ENCODE measurements at places on chromosomes 16 and 17.

DNA sequence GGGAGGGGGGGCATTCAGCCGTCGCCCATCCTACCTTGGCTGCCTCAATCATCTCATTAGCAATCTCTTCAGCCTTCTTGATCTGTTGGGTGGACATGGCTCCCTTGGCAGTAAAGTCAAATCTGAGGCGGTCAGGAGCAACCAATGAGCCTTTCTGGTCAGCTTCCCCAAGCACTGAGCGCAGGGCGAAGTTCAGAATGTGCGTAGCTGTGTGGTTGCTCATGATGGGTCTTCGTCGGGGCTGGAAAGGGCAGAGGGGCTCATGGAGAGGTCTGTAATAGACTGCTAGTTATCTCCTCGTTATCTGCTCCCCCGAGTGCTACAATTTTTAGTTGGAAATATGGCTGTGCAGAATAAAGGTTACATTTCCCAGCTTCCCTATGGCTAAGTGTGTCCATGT, 7.2 kb upstream of the EXOSC6 start:
- H3K4me3 ChIP-seq = no peak overlapping the region
- no peak overlapping the region for H3K27ac ChIP-seq
- DNase-seq = no peak
- H3K4me1 ChIP-seq = peaks cover 10% of the 10 kb centered on the region
- H3K27me3 ChIP-seq = no peaks in the 10 kb centered on the region

GRCh38 chr16:27204312-27204915, 1.1 kb downstream of the KDM8 start:
- H3K4me1 ChIP-seq = peaks cover 17% of the 10 kb centered on the region
- peak overlapping the region; percentile 99 for H3K27ac ChIP-seq
- no peak for DNase-seq
- H3K4me3 ChIP-seq = peak overlapping the region; percentile 83

- peak within 1 kb of the TSS; percentile 99 for H3K4me3 ChIP-seq
- peak within 1 kb of the TSS; percentile 100 for H3K27ac ChIP-seq
- H3K27me3 ChIP-seq = no peaks in the 10 kb centered on the region
- peak; percentile 100 for DNase-seq
Measured at GRCh38 chr17:42422958-42423712, at the start of gene CAVIN1. TSS of gene CAVIN1 (minus strand) at chr17:42423256. CDS start at chr17:42423097, 159 bp downstream.

DNA sequence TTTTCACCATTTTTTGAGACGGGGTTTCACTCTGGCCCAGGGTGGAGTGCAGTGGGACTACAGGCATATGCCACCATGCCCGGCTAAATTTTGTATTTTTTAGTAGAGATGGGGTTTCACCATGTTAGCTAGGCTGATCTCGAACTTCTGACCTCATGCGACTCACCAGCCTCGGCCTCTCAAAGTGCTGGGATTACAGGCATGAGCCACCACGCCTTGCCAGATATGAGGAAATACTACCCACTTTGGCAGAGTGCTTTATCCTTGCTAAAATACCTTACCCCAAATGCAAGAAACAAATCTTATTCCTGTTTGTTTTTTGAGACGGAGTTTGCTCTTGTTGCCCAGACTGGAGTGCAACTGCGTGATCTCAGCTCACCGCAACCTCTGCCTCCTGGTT, 62.9 kb upstream of the MGAT5B start:
- no peaks in the 10 kb centered on the region for H3K27me3 ChIP-seq
- peaks cover 5% of the 10 kb centered on the region for H3K36me3 ChIP-seq
- H3K27ac ChIP-seq = no peak overlapping the region
- H3K4me3 ChIP-seq = no peak overlapping the region
- no peak for DNase-seq
- no peaks in the 10 kb centered on the region for H3K4me1 ChIP-seq

- peaks cover 10% of the 10 kb centered on the region for H3K36me3 ChIP-seq
- H3K27me3 ChIP-seq = no peaks in the 10 kb centered on the region
- H3K27ac ChIP-seq = no peak overlapping the region
- DNase-seq = peak; percentile 11
- no peak overlapping the region for H3K4me3 ChIP-seq
Measured at GRCh38 chr17:82957961-82958561, 118.2 kb upstream of the ZNF750 start.

All from left ventricle myocardium inferior (tissue), 1 donor.